ENCODE measurements at places on chromosomes 4 and X.

- no peak for DNase-seq
These were observed 2.6 kb downstream of the PLP1 start for GRCh38 chrX:103779141-103779789.

DNA sequence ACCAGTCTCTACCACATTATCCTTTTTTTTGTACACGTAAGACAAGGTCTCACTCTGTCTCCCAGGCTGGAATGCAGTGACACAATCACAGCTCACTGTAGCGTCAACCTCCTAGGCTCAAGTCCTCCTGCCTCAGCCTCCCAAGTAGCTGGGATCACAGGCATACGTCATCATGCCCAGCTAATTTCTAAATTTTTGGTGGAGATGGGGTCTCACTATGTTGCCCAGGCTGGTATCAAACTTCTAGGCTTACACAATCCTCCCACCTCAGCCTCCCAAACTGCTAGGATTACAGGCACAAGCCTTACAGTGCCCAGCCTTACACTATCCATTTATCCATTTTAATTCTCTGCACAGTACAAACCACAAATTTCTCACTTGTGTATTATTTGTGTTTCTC, 58.0 kb downstream of the CLOCK start:
- DNase-seq, result no peak

GRCh38 chr4:40627540-40627939, 2.1 kb downstream of the RBM47 start:
- DNase-seq, result no peak

GRCh38 chrX:10549280-10549679, 71.1 kb downstream of the MID1 start:
- DNase-seq, result no peak

DNA sequence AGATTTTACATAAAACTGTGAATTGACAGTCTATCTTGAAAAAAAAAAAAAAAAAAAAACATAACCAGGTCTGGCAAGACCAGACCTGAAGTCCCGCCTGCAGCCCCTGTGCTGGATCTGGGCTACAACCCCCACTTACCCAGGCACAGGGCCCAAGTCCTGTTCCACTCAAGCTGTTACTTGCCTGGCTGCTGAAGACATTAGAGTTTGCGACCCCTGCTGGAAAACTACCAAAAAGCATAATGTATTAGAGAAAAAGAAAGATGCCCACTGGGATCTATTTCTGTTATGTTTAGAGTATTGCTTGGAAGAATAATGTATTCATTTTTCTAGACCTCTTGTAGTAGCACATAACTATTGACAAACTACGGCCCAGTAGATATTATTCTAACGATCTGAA, 4.7 kb downstream of the HS3ST1 start:
- DNase-seq, result no peak

DNA sequence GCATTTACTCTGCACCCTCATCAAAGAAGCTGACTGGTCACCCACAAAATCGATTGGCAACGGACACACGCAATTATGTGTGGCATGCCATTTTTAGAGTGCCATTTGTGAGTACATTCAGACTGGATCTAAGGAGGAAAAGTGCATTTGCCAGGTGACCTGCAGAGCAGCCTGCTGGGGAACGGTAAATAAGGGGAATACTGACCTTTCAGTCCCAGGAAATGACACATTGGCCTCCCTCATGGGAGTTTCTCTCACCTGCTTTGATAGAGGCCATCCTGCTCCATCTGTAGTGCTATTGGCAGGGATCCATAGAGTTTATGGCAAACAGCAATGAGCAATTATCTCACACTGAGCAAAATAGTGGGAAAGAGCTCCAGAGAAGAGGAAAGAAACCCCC, 127.8 kb downstream of the DDX53 start:
- DNase-seq, result no peak

Data from activated CD4-positive, alpha-beta T cell treated with anti-CD3 and anti-CD28 coated beads for 24 hours (primary cell).